ENCODE measurements at places on chromosomes 7 and 10.

GRCh38 chr7:151306860-151307259 lies 34.8 kb upstream of the NUB1 start:
- DNase-seq, result no peak

DNA sequence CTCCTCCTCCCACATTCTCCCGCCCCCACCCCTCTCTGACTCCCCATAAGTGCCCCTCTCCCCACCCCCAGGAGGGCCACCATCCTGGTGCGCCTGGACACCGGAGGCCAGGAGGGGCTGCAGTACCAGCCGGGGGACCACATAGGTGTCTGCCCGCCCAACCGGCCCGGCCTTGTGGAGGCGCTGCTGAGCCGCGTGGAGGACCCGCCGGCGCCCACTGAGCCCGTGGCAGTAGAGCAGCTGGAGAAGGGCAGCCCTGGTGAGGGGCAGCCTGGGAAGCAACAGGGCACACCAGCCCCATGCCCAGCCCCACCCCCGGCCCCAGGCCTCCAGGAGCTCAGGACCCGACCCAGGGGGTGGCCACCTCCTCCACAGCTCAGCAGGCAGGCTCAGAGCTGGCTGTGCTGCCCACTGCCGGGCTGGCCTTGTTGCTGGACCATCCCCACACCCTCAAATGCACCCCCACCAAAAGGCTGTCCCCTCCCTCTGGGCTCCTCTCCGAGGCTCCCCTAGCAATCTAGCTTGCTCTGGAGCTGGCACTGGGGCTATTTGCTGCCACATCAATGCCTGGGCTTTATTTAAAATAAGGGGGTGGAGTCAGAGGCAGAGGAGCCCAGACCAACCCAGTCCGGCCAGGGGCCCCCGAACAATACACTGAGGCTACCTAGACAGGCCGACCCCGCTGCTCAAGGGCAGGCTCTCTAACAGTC lies 14.8 kb downstream of the ATG9B start:
- no peak for DNase-seq

GRCh38 chr10:126216632-126216961 lies 171.7 kb downstream of the ADAM12 start:
- DNase-seq, result no peak

DNA sequence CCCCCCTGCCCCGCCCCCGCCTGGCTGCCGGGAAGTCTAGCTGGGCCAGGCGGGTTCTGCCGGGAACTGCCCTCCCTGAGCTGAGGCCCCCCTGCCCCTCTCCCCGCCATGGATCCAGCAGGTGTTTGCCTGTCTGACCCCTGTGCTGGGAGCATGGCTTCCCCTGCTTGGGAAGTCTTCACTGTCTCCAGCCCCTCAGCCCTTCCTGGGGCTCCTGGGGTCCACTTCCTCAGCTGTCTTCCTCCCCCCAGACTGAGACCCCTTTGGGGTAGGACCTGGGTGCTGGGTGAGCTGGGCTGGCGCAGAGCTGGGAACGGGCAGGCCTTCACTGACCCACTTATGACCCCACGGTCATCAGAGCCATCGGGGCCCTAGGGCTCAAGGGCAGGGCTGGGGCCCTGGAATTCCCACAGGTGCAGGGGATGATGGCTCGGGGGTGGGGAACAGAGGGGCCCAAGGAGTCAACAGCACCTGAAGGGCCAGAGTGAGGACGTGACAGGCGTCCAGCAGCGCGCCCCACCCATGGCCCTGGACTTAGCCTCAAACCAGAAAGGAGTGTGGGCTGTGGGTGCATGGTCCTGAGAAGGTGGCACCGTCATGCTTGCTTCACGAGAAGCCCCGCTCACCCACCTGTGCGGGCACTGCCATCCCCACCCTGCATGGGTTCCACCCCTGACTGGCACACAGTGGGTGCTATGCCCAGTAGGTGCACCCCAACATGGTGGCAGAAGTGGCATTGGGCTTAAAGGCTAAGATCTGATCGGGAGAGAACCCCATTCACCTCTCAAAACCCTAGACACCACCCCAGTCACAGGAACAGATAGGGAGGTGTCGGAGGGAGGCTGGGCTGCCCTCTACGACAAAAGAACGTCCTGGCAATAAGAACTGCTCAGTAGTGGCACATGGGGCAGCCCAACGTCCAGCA lies 16.2 kb upstream of the TNRC18 start:
- DNase-seq, result no peak

GRCh38 chr10:118901906-118902305 lies 127.6 kb upstream of the NANOS1 start:
- DNase-seq, result no peak

- no peak for DNase-seq
These were observed 293.2 kb downstream of the THSD7A start for GRCh38 chr7:11538751-11539299.

DNA sequence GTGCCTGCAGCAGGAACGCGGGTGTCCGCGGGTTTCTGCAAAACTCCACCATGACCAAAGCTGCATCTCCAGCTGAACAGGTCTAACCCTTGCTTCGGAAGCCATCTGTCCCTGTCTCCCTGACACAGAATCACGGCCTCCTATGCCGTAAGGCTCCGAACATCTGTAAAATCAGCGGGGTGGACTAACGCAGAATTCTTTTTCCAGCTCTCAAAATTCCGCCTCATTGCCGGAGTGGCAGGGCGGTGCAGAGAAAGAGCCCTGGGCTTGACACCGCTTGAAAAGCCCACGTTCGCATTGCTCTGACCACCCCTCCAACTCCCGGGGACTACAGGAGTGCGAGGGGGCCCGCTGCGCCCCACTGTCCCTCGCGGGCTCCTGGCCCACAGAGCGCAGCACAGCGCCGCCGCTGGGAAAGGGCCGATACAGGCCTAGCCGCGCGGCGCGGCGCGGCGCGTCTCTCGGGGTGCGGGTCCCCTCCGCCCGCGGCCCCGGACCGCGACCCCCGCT lies 409 bp downstream of the DNMBP start:
- no peak for DNase-seq

GRCh38 chr10:96089670-96090462 lies 40.2 kb upstream of the ZNF518A start:
- peak; percentile 64 for DNase-seq

DNA sequence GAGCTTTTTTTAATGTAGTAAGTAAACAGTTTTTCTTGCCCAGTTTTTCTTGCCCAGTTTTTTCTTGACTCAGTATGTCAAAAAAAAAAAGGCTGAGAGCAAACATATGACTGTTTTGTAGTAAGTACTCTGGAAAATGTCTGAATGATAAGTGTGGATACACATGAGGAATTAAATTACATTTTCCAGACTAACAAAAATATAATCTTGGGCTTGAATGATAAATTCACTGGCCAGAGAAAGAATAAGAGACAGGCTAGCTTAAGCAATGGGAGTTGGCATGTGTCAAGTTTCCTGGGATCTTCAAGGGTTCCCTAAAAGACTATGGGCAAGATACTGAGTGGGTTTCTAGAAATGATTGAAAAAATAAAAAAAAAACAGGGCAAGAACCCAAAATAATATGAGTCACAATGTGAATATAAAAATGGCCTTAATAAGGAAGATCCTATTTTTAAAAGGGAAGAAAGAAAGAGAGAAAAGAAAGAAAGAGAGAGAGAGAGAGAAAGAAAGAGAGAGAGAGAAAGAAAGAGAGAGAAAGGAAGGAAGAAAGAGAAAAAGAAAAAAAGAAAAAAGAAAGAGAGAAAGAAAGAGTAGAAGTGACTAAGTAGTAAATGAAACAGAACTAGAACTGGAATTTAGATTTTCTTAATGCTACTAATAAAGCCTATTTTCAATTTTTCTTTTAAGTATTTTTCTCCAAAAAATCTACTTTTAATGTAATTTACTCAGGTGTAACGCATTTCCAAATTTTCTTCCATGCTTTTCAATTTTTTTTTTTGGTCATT lies 60.2 kb downstream of the TFPI2 start:
- DNase-seq, result no peak
